ENCODE measurements at places on chromosomes 16 and 17. TPM values are rescaled to one million over a fixed set of nuclear protein-coding genes. Genes with fewer than 3 reads are reported as not detected.
A peak's percentile ranks its signal among the peaks of the same experiment; 100 is the strongest.

Gene SEPTIN1
- total RNA-seq, result 8.6 TPM

DNA sequence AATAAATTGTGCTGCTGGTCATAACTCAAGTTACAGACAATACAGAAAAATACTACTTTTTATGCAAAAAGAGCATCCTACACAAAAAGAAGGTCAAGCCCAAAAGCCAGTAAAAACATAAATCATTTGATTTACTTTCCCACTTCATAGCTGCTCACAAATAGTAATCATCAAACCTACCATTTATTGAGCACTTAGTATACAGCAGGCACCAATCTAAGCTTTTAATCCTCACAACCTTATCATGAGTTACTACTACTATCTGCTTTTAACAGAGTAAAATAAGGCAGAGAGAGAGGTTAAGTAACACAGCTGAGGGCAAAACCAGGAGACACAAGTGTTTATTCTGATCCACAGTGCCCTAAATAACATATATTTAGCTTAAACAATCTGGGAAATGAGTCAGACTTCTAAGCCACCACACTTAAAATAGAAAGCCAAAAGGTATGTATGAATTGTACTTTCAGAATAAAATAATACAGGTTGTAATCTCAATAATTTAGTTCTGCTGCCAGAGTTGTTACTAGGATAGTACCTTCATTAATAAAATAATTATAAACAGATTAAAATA, 1.7 kb upstream of the AARS1 start:
- no peak overlapping the region for H3K27ac ChIP-seq
- no peak overlapping the region for H3K4me3 ChIP-seq
- H3K4me1 ChIP-seq, result peaks cover 15% of the 10 kb centered on the region
- no peaks in the 10 kb centered on the region for H3K27me3 ChIP-seq

Gene OR1E2
- total RNA-seq, result not detected

Gene NPIPB6
- total RNA-seq, result 3.2 TPM

DNA sequence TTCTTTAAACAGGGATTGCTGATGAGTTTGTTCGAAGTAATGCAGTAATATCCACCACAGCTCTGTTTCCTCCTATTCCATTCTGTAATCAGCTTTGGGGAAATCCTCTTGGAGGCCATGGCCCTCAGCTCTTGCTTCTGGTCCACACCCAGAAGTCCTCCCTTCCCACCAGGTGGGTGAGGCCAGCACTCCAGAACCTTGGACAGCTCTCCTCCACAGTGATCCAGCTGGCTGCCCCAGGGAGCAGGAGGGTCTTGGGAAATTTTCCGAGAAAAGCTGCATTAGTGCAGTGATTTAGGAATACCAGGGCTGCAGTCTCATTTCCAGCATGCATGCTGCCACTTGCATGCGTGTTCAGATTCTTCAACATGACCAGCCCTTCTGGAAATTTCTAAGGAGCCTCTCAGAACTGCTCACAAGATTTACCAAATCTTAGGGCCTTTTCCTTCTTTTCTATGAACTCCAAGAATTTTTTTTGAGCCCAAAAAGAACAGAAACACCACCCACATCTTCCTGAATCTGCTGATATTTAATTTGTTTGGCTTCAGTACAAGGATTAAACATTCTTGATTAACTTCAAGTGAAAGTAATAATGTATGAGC, 4.2 kb downstream of the SMPD3 start:
- H3K36me3 ChIP-seq, result no peaks in the 10 kb centered on the region
- no peak overlapping the region for H3K4me3 ChIP-seq

DNA sequence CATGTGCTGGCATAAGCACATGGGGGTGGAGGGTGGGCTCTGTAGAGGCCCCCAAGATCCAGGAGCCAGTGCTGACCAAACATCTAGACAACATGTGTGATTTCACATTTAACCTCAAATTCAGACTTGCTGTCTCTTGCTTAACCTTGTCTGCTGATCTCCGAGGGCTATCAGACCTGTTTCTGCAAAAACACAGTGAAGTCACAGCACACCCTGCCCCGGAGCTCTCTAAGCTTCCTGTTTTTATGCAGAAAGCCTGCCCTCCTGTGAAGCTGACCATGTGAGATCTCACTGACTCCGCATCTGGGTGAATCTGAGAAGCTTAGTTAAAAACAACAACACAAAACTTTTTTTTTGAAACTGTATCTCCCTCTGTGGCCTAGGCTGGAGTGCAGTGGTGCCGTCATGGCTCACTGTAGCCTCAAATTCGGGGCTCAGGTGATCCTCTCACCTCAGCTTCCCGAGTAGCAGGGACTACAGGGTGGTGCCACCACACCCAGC, 6.6 kb upstream of the DPEP2 start:
- H3K36me3 ChIP-seq, result no peaks in the 10 kb centered on the region
- H3K27ac ChIP-seq, result peak overlapping the region; percentile 83
- H3K27me3 ChIP-seq, result no peaks in the 10 kb centered on the region
- no peak overlapping the region for H3K4me3 ChIP-seq
- H3K4me1 ChIP-seq, result peaks cover 22% of the 10 kb centered on the region
- DNase-seq, result peak; percentile 70

- no peaks in the 10 kb centered on the region for H3K36me3 ChIP-seq
- peak; percentile 89 for DNase-seq
- no peak overlapping the region for H3K4me3 ChIP-seq
- H3K27ac ChIP-seq, result no peak overlapping the region
- H3K27me3 ChIP-seq, result no peaks in the 10 kb centered on the region
These were observed 10.6 kb downstream of the ATP6V0D1 start for GRCh38 chr16:67470359-67470758.

Gene CDH8
- 0.78 TPM for total RNA-seq

DNA sequence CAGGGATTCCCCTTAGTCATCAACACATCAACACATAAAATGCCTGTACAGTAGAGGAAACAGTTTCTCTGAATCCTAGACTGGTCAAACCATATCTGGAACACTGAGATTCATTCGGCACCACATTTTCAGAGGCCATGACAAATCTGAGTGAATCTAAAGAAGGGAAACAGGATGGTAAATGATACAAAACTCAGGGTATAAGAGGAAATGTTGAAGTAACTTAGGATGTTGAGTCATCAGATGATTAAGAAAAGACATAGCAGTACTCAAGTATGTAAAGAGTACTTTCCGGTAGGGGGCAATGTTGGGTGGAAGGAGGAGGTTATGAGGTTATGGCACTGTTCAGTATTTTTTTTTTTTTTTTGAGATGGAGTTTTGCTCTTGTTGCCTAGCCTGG, 358.5 kb upstream of the PMFBP1 start:
- H3K27me3 ChIP-seq, result no peaks in the 10 kb centered on the region
- H3K4me1 ChIP-seq, result no peaks in the 10 kb centered on the region
- no peak for DNase-seq
- no peak overlapping the region for H3K4me3 ChIP-seq
- H3K27ac ChIP-seq, result no peak overlapping the region

GRCh38 chr17:27540318-27541101, 84.3 kb downstream of the KSR1 start:
- no peak overlapping the region for H3K4me3 ChIP-seq
- no peaks in the 10 kb centered on the region for H3K36me3 ChIP-seq
- peaks cover 47% of the 10 kb centered on the region for H3K4me1 ChIP-seq
- no peaks in the 10 kb centered on the region for H3K27me3 ChIP-seq

GRCh38 chr17:73713136-73713535, 68.9 kb upstream of the SDK2 start:
- no peaks in the 10 kb centered on the region for H3K27me3 ChIP-seq
- no peaks in the 10 kb centered on the region for H3K36me3 ChIP-seq
- no peak overlapping the region for H3K27ac ChIP-seq
- no peak overlapping the region for H3K4me3 ChIP-seq
- no peak for DNase-seq
